MV-4-11 (cell line): ENCODE measurements at places on chromosomes 5 and 9.

DNA sequence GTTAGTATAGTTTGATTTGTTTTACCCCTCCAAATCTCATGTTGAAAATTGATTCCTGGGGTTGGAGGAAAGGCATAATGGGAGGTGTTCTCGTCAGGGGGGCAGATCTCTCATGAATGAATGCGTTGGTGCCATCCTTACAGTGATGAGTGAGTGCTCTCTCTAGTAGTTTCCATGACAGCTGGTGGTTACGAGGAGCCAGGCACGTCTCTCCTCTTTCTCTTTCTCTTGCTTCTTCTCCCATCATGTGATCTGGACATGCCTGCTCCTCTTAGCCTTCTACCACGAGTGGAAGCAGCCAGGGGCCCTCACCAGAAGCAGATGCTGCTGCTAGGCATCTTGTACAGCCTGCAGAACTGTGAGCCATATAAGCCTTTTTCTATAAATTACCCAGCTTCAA is 454.1 kb downstream of the EFNA5 start:
- DNase-seq: no peak

- no peak for DNase-seq
These were observed 3.2 kb downstream of the WHRN start for GRCh38 chr9:114501796-114502682.

DNA sequence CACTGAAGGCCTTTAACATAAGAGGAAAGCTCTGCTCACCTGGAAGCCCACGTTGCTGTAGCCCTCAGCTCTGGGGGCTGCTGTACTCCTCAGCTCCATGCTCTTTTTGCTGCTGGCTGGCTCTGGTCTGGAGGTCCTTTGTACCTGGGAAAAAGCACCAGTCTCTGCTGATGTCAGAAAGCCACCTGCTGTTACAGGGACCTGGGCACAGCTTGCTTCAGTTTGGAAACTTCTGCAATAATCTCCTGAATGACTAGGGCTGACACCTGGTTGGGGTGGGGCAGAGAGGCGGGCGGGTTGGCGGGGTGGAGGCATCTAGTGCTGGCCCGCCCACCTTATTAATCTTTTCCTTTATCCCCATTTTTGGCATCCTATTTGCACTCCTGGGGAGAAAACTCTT is at the start of gene SLC28A3:
Gene SLC28A3, minus strand, starts transcription at position 224 of the 400 bp plus-strand sequence. Its CDS starts 125 bp downstream, at position 99.
- DNase-seq: no peak

- DNase-seq: peak; percentile 20
These were observed 202.7 kb downstream of the ATP10B start for GRCh38 chr5:160649304-160649703.

DNA sequence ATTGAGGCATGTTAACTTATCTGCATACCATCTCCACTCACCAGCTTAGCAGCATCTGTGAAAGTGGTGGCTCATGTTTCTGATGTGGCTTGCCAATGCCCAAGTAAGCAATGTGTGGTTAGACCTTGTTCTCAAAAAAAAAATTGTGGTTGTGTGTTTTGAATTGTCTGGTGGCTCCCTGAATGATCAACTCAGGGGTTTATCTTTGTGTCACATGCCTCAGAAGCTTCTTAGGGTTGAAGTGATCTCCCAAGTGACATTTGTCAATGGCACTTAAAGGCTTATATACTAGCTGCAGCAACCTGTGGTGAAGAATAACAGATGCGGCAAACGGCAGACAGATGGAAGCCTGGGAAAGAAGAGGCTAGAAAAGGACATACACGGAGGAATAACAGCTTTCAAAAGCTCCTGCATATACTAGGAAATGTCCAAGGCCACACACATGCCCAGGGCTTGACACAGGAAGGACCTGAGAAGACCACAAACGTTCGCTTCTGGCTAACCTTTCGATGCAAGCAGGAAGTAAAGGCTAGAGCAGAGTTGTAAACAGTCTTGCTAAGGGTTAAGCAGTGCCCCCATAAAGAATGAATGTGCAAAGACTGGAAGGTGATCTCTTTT is 42.2 kb upstream of the FSD1L start:
- DNase-seq: peak; percentile 44

- no peak for DNase-seq
These were observed 27.2 kb upstream of the ZFR start for GRCh38 chr5:32471784-32472183.

GRCh38 chr5:127029581-127030258 is 638 bp downstream of the MARCHF3 start:
- peak; percentile 57 for DNase-seq

- DNase-seq: no peak
These were observed 33.8 kb downstream of the RCL1 start for GRCh38 chr9:4826417-4827166.

DNA sequence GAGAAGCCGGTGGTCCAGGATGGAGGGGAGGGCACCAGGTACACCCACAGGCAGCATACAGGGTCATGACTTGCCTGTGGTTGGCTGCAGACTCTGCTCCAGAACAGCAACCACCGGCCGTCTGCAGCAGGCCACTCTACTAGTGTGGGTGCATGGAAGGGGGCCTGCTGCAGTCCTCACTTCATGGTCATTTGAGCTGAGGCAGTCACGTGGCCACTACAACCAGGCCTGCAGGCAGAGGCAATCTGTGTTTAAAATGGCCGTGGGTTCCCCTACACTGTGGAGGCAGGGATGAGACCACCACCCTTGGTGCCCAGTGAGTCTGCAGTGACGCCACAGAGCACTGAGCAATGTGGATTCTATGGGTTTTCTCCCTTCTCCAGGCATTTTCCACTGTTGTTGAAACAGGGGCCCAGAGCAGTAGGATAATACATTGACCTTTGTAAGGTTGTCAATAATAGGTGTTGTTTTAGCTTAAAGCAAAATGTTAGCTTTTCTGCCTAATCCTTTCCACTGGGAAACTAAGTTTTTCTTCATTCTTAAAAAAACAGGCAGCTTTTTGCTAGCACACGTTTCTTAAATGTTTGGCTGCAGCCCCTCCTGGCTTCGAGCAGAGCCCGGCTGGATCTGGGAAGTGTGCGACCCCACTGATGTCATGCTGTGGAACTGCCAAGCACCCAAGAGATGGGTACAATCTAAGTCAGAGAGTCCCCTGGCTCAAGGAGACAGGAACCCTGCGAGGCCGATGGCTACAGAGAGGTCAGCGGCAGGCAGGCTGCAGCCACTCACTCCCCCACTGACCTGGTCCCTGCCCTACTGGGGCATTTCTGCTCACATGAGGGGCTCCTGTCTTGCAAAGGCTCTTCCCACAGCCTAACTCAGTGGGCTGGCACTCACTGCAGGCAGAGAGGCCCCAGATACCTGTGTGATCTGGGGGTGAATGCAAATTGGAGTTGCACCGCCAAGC is 21.2 kb downstream of the GADD45G start:
- DNase-seq: no peak

DNA sequence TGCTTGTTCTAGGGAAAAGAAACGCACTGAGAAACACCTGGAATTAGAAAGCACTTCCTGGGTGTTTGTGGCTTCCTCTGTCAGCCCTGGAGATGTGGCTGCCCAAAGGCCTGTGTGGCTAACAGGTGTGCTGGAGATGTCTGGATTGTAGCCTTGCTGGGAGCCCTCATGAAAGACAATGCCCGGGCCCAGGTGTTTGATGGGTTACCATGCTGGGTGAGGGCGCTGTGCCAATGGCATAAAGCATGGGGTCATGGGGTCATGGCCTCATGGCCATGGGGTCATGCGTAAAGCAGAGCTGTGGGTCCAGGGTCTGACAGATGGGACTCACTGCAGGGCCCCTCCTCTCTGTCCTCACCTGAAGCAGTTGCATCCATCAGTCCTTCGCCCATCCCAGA is 21.6 kb downstream of the ANKRD33B start:
- no peak for DNase-seq

DNA sequence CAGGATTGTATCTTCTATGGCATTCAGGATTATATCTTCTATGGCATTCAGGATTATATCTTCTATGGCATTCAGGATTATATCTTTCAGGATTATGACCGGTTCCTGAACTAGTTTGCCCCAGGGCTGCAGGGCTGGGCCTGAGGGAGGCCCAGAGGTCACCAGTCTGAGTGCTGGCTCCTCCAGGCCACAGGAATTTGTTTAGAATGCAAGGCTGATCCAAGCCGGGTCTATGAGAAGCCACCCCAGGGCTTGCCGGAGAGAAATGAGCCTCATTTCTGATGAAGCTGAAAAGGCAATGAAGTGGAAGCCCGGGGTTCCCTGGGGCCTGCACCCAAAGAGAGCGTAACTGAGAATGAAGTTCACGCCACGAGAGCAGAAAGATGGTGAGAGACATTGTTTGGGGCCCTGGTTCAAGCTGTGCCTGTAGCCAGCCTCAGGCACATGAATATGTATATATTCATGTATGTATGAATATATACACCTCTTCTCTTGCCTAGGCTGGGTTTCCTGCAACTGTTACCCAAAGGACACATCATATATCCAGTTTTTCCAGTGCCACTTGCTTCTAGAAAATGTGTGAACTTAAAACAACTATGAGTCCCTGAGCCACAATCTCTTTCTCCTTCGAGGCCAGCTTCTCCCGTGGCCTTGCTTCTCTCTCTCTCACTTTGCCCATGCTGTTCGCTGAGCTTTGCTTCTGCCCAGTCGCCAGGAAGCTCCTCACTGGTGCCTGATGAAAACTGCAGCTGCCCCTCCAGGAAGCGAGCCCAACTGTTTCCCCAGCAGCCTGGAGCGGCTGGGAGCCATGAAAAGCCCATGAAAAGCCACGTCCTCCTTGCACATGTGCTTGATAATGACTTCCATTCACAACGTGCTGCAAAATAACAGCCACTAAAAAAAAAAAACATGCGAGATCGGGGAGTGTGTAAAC is 62.3 kb downstream of the GTF3C4 start:
- no peak for DNase-seq

DNA sequence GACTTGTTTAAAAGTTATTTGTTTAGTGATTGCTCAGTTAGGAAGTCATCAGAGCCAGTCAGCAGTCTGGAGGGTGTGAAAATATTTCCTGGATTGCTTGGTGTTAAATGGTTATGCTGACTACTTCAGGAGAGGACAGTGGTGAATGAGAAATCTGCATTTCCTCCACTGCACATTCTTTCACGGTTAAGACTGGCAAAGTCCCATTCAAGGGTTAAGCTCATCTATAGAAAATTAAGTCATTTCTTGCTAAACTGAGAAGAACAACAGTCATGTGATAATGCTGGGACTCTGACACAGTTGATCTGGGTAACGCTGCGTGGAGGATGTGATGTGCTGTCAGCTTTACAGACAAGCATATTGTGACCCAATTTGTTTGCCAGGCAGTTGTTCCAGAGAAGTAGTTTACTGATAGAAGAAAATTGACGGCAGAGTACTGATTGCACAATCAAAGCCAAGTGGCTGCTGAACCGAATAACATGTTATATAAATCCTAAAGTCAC is 80.4 kb downstream of the GRAMD2B start:
- DNase-seq: no peak

DNA sequence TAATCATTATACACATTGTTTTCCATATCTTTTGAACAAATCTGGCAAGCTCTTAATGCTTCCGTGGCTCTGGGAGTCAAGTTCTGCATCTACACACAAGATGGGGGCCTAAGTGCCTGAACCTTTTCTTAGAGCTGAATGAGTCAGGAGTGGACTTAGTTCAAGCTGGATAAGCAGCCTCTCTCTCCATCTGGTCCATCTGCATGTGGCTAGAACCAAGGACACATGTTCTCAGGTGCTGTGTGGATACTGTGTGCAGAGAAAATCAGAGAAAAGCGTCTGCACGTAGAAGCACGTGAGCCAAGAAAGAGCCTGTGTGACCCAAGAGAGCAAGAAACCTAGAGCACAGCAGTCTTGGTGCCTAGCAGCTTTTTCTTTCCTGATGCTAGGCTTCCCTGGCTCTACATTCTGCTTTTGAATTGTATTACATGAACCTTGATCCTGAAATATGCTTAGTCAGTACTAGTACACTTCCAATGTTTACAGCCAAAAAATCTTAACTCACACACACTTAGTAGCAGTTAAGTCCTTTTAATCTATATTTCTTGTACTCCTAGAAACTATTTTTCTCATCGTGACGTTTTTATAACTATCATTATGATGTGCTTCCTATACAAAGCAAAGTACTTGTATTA is 1798.9 kb downstream of the MAT2B start:
- DNase-seq: no peak

DNA sequence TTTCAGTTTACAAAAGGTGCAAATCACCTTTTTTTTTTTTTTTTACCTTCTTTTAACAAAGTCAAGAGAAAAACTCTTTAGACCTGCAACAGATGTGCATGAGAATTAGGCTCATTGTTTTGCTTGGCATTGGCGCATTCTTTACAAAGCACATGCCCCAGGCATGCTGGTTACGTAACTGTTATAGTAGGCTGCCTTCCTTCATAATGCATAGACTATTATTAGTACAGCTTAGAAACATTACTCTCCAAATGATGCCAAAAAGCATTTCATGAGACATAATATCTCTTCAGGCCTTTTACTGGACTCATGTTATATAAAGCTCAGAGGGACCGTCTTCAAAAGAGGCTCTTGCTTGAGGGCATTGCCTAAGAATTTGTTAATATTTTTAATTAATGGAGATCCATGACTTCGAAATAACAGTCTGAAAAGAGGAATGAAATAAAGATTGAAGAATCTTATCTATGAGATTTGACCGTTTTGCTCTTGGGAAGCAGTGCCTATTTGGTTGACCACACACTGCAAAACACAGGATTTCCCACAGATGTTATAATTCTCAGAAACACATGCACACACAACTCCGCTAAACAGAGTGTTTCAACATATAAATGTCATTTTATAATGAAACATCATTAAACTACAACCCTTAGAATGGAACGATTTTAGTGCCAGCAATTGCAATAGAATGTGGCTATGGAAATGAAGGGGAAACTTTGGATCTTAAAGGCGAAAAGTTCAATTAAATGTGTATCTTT is 478.7 kb downstream of the PRR16 start:
- DNase-seq: no peak

DNA sequence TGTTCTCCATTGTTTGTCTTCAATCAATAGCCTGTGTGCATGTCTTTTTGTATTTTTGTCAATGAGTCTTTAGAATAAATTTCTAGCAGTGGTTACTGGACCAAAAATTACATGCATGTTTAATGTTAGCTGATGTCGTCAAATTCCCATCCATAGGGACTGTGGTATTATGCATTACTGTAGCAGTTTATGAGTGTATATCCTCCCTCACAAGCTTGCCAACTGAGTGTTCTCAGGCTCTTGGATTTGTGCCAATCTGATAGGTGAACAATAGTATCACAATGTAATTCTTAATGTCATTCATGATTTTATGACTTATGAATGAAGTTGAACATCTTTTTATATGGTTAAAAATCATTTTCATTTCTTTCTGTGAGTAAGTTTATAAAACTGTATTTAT is 13.0 kb downstream of the SNX24 start:
- no peak for DNase-seq

DNA sequence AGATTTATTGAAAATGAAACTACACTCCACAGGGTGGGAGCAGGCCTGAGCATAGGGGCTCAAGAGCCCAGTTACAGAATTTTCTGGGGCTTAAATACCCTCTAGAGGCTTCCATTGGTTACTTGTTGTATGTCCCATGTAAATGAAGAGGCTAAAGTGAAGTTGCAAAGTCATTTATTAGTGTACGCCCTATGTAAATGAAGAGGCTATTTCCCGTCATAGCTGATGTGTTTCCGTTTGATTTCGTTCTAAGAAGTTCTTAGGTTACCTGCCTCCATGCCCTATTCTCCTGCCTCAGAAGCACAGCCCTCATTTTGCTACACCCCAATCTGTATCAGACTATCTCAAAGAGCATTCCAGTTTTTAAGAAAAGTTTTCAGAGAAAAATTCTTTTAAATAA is 107.0 kb upstream of the SLC12A2 start:
- DNase-seq: no peak
